ENCODE measurements at places on chromosomes 16 and 17.

DNA sequence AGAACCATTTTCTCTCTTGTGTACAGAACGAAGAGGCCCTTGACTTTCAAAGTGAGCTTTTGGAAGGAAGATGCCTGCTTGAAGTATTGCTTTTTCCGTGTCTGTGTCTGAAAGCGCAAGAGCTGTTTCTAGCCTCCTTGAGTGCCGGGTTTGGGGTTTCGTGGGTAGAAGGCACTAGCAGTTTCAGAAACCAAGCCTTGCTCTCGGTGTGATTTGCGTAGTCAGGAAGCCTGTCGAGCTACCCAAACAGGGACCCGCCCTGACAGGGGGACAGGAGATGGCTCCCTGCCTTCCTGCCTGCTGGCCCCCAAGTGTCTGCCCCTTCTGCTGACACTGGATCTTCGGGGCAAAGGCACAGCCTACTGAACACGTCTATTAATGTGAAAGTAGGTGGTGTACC lies 322.0 kb downstream of the MAF start:
- DNase-seq = peak; percentile 44

GRCh38 chr16:25823891-25824290 lies 132.1 kb downstream of the HS3ST4 start:
- no peak for DNase-seq

- DNase-seq = no peak
Observed at GRCh38 chr16:86865851-86866662, 287.7 kb downstream of the FOXL1 start.

GRCh38 chr16:49067776-49068175 lies 213.9 kb downstream of the CBLN1 start:
- no peak for DNase-seq

- no peak for DNase-seq
Observed at GRCh38 chr16:89345642-89346150, 128.2 kb downstream of the ZNF778 start.

- no peak for DNase-seq
Observed at GRCh38 chr16:66023481-66023880, 343.0 kb upstream of the CDH5 start.

DNA sequence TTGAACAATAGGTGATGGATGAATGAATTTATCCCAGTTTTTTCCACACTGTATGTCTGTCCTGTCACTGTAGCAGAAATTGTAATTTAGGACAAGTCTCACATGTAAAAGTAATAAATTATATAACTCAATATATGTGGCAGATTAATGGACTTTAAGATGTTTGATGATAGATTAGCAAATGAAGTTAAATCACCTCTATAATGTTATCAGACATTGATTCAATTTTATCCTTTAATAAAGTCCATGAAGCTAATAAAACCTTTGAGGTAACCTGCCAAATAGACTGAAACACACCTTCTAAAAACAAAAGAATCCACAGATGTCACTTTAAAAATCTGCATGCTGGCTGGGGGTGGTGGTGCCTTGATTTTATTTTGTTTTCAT lies 83.3 kb upstream of the CORO6 start:
- DNase-seq = no peak

- no peak for DNase-seq
Observed at GRCh38 chr17:44925731-44926697, 10.7 kb upstream of the GFAP start.

GRCh38 chr16:66878067-66878466 lies 2.2 kb upstream of the PDP2 start:
- DNase-seq = no peak

GRCh38 chr16:85393674-85394451 lies 219.3 kb upstream of the GSE1 start:
- DNase-seq = peak; percentile 47

GRCh38 chr16:51710905-51711563 lies 560.0 kb upstream of the SALL1 start:
- no peak for DNase-seq

DNA sequence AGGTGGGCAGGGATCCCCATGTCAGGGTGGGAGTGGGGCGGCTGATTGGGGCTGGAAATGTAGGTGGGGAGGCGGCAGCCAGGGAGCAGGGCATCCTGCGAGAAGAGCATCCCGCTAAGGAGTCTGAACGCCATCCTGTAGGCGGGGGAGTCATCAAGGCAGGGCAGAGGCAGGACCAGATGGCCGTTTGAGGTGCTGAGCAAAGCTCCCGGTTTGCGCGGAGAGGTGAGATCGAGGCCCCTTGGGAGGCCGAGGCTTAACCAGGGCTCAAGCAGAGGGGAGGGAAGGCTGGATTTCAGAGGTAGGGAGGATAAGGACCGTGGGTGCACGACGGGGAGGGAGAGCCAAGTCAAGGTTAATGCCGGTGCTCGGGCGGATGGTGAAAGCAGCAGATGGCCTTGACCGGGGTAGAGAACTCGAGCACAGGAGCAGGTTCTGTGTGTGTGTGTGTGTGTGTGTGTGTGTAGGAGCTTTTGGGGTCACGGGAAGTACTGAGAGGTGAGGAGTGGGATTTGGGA lies 472 bp upstream of the NME2 start:
- DNase-seq = no peak

- DNase-seq = no peak
Observed at GRCh38 chr17:68748381-68748780, 147.2 kb upstream of the FAM20A start.

GRCh38 chr17:51673070-51673469 lies 412.7 kb downstream of the UTP18 start:
- no peak for DNase-seq

- DNase-seq = no peak
Observed at GRCh38 chr16:85562093-85562786, 50.9 kb upstream of the GSE1 start.

- DNase-seq = no peak
Observed at GRCh38 chr16:77822661-77823060, 34.3 kb downstream of the VAT1L start.

- DNase-seq = peak; percentile 78
Observed at GRCh38 chr16:30844671-30845449, 49.0 kb downstream of the BCL7C start.

Data from T-helper 17 cell (primary cell).